ENCODE measurements at places on chromosomes 6 and 20. TPM values are rescaled to one million over a fixed set of nuclear protein-coding genes. Genes with fewer than 3 reads are reported as not detected.

Gene SMLR1
- not detected for total RNA-seq

GRCh38 chr20:47317127-47317895 is 39.2 kb downstream of the ZMYND8 start:
- DNase-seq: peak; percentile 87

DNA sequence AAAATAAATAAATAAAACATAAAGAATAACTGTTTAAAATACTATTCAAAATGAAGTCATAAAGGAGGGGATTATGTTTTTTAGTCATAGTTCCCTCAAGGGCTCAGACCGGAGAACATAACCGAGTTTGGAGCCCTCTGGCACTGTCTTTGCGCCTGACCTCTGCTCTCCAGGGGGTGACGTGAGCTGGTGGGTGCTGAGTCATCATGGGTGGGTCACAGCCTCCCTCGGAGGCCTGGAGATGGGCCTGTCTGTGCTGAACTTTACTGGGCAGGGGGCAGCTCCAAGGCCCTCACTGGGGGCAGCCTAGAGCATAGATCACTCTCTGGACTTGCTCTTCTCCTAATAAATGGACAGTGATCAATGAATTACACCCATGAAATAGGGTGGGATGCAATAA is 3.1 kb upstream of the MAVS start:
- peak; percentile 43 for DNase-seq

DNA sequence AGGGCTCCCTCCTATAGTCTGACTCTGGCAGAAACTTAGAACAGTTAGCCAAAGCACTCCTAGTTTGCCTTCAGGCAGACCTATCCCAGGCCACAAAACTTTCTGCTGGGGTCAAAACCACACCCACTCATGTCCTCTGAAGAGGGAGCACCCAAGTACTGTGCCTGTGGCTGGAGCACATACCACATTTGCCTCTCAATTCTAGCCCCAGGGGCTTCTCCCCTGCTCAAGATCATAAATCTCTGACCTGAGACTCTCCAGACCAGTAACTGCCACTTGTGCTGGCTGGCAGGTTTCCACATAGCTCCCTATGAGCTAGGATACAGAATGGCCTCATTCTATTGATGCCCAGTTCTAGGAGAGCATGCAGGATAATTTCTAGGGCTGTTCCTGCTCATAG is 781.0 kb downstream of the EYS start:
- DNase-seq: no peak

DNA sequence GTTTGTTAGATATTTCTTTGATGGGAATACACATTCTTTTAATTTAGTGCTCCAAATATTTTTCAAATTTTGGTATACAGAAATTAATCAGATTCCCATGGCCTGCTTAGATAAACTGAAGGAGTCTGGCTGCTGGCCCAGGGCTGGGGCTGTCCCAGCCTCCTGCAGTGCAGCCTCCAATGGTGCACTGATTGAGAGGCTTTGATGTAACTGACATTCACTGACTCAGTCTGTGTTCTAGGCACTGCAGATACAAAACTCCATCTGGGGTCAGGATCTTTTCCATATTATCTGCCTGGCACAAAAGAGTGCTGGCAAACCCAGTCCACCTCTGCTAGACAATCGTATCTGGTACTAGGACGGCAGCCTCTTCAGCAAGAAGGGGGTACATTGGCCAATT is 64.8 kb downstream of the GRIK2 start:
- peak; percentile 0 for DNase-seq

DNA sequence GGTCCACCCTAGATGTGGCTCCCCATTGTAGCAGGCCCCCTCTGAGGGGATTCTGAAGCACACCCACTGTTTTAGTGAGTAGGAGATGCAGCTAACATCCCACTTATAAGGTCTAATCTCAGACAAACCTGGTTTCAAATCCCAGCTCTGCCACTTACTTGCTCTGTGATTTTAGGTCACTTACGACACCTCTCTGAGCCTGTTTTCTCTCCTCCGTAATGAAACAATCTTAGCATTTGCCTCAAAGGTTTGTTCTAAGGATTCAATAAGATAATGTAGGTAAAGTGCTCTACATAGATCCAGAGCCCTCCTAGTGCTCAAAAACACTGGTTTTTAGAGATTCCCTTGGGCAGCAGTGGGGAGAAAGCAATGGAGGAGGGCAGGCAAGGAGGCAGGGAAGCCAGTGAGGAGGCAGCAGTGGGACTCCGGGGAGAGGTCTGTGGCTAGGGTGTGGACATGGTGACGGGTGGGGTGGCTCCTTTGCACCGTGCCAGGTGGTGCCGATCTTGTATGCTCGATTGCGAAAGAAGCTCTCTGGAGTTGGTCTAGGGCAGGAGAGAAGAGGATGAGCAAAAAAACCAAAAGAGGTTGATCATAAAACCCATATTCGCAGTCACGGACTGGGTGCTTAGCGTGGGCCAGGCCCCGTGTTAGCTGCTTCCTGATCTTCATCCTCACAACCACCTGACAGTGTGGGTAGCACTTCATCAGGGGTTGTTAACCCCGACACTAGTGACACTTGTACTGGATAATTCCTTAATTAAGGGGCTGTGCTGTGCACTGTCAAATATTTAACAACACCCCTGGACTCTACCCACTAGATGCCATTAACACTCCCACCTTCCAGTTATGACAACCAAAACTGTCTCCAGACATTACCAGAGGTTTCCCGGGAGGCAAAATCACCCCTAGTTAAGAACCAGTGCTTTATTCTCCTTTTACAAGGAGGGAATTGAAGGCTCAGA is 16.8 kb upstream of the PTGIS start:
- DNase-seq: no peak

Gene MCHR2
- total RNA-seq: not detected

- DNase-seq: no peak
Measured at GRCh38 chr6:26087284-26088115, at the start of gene HFE. Gene HFE (plus strand): TSS chr6:26087429. CDS start chr6:26087441, 12 bp downstream.

GRCh38 chr6:99402448-99402847 is 8.5 kb upstream of the COQ3 start:
- no peak for DNase-seq

- no peak for DNase-seq
Measured at GRCh38 chr6:30847971-30848436, 36.3 kb upstream of the DDR1 start.

All from HCT116 (cell line).